ENCODE measurements at places on chromosomes 5 and 9.
A peak's percentile ranks its signal among the peaks of the same experiment; 100 is the strongest.

DNA sequence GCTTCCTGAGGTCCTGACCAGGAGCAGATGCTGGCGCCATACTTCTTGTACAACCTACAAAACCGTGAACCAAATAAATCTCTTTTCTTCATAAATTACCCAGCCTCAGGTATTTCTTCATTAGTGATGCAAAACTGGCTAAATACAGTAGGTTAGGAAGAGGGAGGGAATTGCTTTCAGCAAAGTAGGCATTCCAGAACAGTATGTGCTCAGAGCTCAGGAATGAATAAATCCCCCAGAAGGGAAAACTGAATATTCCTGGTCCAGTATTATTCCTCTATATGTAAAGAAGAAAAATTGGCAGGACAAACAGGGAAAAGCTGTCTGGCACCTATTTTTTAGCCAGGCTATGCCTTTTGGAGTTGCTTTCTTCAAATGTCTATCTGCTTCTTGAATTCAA is 577.1 kb downstream of the PSAT1 start:
- no peak for DNase-seq

DNA sequence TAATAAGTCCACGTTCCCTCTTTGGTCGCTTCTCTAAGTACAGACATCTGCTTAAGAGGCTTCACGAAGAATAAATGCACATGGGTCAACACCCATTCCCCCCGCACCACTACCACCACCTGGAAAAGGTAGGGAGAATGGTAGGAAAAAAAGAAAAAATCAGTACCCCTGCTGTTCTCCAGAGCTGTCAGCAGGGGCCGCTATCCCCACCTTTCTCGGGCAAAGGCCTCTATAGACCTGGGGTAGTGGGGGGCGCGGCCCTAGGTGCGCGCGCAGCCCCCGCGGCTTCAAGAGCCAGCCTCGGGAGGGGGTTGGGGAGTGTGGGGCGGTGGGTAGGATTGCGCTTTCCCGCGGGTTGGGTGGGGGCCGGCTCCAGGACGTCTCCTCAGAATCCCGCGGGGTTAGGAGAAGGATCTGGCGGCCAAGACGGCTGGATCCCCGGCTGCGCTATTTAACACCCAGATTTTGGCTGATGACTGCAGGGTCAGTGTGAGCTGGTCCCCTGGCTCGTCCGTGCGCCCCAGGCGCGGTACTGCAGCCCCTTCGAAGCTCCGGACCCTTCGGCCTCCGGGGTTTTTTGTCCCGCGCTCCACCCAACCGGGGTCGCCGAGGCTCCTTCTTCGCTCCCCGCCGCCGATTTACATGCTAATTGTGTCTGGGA is 1.6 kb upstream of the SEMA6A start:
- no peak for DNase-seq

DNA sequence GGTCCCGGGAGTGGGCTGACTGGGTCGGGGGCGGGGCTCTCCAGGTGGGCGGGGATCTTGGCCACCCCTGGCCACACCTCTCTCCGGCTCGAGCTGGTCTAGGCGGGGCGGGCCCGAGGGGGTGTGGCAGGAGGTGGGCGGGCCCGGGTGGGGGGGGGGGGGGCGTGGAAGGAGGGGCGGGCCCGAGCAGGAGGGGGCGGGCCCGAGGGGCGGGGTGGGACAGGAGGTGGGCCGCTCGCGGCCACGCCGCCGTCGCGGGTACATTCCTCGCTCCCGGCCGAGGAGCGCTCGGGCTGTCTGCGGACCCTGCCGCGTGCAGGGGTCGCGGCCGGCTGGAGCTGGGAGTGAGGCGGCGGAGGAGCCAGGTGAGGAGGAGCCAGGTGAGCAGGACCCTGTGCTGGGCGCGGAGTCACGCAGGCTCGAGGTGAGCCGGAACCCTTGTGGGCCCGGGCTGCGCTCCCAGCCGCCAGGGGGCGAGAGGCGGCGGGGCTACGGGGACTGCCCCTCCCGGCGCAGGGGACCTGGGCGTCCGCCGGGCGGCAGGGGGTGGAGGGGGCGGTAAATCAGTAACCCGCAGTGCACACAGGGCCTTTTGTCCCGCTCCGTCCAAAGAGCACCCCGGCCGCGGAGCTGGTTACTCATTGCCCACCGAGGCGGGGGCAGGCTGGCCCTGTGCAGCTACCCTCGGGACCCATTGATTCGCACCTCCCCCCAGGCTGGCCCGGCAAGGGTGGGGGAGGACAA is at the start of gene FGFR4:
FGFR4 (plus strand) TSS at position 262 of the 744 bp plus-strand sequence. CDS start 2,688 bp downstream, outside the sequence.
- peak; percentile 57 for DNase-seq

DNA sequence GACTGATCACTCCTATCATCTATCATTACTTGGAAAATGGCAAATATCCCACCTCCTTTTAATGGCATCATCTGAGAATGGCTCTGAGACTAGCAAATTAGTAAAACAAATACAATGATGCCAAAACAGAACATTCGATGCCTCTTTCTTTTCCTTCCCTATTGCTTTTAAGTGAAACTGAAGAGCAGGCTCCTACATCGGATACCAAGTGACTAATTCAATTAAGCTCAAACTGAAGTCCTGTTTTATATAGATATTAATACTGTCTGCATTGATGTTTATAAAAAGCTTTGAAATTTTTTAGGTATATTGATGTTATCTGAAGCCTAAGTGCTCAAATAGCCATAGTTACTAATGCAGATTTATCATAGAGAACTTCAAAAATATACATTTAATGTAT is 43.9 kb downstream of the SAXO1 start:
- no peak for DNase-seq

DNA sequence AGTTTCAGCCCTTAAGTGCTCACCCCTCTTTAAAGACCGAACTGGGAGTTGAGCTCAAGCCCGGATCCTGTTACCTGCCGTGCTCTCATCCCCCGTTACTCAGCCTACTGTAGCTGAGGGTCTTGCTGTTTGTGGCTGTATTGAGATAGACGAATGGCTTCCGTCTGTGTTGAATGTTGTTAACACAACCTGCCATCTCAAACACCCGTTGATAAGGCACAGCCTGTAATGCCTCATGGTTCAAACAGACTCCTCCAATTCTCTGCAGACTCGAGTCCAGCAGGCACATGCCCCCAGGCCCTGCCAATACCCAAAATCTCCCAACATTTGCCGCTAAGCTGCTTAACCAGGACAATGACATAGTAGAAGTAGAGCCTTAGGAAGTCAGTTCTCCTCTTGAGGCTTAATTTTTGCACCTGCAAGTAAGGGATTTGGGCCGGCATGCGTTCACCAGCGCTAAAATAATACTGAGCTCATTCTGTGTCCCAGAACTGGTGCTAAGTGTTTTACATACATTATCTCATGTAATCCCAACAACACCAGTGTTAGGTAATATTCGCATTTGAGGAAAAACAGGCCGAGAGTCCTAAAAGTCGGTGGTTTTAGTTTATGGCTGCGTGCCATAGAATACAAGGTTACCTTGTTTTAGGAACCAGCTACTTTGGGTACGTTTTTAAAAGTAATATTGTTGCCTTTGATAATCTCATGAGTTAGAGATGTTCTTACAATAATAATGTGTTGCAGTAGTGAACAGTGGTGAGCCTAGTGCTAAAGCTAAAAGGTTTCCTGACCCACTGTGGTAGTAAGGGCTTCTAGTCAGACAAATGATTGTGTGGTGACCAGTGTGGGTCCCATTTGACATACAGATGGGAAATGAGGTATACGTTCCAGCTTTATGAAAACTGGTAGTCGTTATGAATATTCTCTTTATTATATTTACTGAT is 1.5 kb upstream of the RFX3 start:
- no peak for DNase-seq

- DNase-seq = no peak
Observed at GRCh38 chr5:174223355-174223754, 177.8 kb downstream of the NSG2 start.

DNA sequence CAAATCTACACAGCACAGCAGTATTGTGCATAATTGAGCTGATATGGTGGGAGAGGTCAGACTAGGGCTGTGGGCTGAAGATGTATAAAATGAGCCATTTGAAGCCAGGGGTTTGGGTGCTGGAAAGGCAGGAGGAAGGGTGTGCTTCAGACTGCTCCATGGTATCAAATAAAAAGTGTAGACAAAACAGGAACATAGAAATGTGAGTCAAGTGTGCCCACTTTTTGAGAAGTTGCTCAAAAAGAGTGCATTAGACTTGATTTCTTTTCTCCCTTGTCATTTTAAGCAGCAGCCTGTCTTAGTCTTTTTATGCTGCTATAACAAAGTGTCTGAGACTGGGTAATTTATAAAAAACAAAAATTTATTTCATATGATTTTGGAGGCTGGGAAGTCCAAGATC is 55.8 kb upstream of the ZFAND5 start:
- no peak for DNase-seq

GRCh38 chr5:135192351-135192750 is 158.3 kb upstream of the PITX1 start:
- no peak for DNase-seq
